Stimulated activated CD4-positive, alpha-beta T cell treated with anti-CD3 and anti-CD28 coated beads, Interleukin-15, amount 100 ng/mL, for 48 hours (primary cell): ENCODE measurements at places on chromosomes 16 and 17.

DNA sequence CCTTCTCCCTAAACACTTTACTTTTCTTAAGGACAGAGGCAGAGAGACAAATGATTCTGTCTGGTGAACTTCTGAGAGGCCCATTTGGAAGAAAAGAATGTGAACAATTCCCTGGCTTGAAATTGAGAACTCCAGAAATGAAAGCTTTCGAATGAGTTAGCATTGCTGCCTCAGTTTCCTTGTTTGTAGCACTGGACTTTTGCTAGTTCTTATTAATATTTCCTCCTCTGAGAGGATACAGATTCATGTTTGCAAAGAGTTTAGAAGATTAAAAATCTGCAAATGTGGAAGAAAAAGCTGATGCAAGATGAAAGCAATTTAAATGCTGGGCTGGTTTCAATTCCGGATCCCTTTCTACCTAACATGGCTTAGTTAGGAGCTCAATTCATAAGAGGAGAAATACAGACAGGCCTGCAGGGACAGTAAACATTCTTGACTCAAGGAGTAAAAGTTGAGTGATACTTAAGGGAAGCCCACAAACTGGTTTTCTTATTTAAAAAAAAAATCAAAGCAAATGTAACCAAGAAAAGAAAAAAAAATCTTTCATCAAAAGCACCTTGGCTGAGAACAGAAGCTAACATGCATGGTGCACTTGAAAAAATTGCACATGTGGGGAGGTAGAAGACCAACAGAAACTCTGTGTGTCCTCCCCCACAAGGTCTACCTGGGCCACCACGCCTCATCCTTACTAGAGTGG is 27.1 kb downstream of the HNF1B start:
- no peak for DNase-seq

- no peak for DNase-seq
Measured at GRCh38 chr17:27667656-27668487, 36.9 kb downstream of the LGALS9 start.

DNA sequence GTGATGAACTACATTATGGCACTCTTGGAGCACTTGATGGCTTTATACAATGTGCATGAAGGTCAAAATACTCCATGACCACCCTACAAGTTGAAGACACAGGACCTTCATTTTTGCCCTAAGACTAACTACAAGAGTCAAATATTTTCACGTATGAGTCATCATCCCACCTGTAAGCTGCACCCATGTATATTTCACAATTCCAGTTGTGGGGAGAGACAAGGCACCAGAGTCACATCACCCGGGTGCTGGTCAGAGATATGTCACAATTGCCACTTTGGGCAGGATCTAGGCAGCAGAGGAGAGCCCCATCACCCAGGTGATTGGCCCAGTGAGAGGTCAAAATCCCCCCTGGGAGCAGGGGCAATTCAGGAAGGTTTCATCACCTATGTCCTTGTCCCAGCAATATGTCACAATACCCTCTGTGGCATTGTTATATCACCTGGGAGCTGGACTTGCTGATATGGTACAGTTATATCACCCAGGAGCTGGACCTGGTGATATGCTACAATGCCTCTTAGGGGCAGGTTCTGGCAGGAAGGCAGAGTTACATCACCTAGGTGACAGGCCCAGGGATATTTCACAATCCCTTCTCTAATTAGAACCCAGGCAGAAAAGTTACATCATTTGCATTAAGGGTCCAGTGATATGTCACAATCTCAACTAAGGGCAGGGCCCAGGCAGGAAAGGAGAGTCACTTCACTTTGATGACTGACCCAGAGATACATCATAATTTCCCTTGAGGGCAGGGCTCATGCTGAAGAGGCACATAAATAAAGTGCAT is 1839.2 kb downstream of the TP53TG3F start:
- no peak for DNase-seq

GRCh38 chr17:82097919-82098168 is 192 bp downstream of the FASN start:
- DNase-seq, result no peak

DNA sequence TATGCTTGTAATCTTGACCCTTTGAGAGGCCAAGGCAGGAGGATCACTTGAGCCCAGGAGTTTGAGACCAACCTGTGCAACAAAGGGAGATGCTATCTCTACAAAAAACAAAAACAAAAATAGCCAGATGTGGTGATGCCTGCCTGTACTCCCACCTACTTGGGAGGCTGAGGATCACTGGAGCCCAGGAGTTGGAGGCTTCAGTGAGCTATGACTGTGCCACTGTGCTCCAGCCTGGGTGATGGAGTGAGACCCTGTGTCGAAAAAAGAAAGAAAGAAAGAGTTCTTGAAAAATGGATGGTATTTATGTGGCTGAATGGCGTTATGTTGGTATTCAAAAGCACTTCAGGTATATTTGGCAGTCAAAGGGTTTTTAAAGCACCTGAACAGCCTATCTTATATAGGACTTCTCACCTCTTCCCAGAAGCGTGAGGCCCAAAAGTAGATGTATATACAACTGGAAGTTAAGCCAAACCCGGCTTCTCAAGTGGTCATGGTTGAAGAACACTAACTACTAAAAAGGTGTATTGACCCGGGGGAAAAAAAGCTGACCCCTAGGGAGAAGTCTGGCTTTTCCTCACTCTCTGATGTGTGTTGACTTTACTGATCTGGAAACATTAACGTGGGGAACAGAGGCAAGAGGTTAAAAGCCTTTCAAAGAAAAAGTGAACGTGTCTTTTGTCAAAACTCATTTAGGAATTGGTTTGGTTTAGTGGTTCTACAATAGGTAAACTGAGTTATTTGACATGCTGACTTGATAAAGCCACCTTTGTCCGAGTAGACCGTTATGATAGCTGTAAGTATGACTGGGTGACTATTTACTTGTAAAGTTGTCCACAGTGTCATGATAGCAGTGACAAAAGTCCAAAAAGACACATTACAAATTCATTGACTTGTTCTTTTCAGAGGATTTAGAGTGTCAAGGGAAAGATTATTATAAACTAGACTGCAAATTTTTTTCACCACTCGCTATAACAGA is 183.4 kb downstream of the IRX3 start:
- DNase-seq, result no peak
